ENCODE measurements at places on chromosomes 1 and 21.

- DNase-seq, result peak; percentile 59
These were observed 11.5 kb downstream of the BCAR3 start for GRCh38 chr1:93670141-93670540.

- no peak for DNase-seq
These were observed 119.7 kb downstream of the PSMG1 start for GRCh38 chr21:39063517-39063916.

DNA sequence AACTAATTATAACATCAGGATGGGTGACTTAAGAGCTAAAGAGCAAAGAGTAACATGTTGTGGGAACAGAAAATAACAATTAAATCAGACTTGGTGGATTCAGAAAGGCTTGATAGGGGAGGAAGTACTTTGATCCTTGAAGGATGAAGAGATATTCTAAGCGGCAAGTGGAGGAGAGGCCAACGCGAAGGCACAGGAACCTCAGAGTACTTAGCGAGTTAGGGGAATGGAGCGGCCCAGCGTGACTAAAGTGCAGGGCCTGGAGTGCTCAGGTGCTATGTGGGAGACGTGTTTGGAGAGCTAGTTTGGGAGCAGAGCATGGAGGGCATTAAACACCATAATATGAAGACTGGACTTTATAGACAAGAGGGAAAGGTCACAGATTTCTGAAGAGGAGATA, 64.3 kb downstream of the ADCY10 start:
- no peak for DNase-seq

GRCh38 chr21:36535618-36536241, 55.8 kb upstream of the CLDN14 start:
- no peak for DNase-seq

- peak; percentile 35 for DNase-seq
These were observed 493 bp upstream of the MAP3K21 start for GRCh38 chr1:233326811-233327650.

DNA sequence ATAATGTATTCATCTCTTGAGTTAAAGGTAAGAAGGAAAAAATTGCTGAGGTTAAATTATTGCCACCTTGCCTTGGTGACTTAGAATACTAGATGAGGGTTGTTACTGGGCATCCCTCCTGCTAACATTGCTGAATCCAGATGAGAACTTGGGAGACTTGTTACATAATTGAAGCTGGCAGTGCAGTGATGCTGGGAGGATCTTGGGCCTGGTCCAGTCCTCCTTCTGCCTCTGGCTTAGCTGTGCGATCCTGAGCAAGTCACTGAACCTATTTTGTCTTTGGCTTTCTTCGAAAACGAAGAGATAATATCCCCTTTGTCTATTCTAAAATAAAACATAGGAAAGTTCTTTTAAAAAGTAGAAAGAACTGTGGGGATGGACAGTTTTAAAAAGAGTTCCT, 244.9 kb upstream of the NRIP1 start:
- DNase-seq, result peak; percentile 63

GRCh38 chr21:45033791-45034555, 40.4 kb upstream of the ADARB1 start:
- DNase-seq, result peak; percentile 72

DNA sequence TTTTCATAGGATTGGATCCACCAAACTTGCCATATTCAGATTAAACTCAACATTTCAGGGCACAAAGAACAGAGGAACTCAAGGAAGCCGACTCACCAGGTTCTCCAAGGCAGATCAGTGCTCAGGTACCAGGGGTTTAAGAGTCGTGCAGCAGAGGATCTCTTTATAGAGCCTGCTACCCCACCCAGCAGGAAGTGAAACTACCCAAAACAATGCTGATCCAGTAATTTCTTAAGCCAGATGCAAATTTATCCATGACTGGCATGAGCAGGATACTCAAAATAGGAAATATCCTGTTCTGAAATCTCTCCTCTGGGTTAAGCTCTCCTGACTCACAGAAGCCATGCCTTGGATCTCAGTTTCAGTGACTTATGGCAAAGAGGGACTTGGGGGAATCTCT, at the start of gene SPRR2A:
Gene SPRR2A, minus strand, starts transcription at position 138 of the 400 bp plus-strand sequence. CDS start 777 bp downstream, outside the sequence.
- DNase-seq, result no peak

DNA sequence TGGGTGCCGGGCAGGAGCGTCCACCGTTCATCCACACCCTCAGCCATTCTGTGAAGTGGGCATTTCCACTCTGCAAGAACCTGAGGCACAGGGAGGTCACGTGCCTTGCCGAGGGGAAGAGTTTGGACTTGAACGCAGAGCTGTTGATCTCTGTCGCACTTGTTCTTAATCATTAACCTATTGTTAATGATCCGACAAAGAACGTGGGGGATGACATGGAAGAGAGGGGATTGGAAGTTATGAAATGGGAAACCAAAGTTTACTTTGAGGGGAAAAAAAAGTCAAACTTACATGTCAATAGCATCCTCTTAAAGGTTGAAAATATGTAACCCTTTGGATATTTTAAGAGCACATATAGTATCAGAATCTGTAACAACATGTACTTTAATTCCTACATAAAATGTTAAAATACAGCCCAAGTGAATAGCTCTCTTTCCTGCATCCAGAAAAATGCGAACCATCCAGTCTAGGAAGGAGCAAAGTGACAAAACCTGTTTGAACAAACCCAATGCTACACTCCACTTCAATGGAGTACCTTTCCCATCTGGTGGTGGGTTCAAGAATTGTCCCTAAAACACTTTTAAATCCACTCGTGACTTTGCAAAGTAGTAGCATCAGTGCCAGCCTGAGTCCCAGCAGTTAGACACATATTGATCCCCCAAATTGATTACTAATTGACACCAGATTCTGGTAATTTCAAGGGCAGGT, 75.5 kb downstream of the SETD4 start:
- DNase-seq, result no peak

- DNase-seq, result no peak
These were observed 147.1 kb upstream of the ARHGEF16 start for GRCh38 chr1:3307359-3307758.

DNA sequence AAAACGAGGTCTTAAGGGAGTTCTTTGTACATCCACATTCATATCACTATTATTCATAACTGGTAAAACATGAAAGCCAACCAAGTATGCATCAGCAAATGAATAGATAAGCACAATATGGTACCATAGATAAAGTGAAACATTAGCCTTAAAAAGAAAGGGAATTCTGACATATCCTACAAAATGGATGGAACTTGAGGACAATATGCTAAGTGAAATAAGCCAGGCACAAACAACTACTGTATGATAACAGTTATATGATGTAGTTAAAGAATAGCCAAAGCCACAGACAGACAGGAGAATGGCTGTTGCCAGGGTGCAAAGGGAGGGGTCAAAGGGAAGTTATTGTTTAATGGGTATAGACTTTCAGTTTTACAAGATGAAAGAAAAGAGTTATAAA, 148.9 kb downstream of the EIF4G3 start:
- DNase-seq, result no peak

- no peak for DNase-seq
These were observed 23.3 kb downstream of the NUCKS1 start for GRCh38 chr1:205726619-205727125.

Measured in gastrocnemius medialis (tissue), 4 donors.